Forelimb muscle (tissue), 1 donor: ENCODE measurements at places on chromosomes 12 and 14. TPM values are rescaled to one million over a fixed set of nuclear protein-coding genes. Genes with fewer than 3 reads are reported as not detected.

Gene ESRRB
- polyA plus RNA-seq: 3.9 TPM

Gene TSPAN19
- polyA plus RNA-seq: 0.28 TPM

GRCh38 chr14:85576848-85577542, 47.1 kb downstream of the FLRT2 start:
- DNase-seq: no peak

DNA sequence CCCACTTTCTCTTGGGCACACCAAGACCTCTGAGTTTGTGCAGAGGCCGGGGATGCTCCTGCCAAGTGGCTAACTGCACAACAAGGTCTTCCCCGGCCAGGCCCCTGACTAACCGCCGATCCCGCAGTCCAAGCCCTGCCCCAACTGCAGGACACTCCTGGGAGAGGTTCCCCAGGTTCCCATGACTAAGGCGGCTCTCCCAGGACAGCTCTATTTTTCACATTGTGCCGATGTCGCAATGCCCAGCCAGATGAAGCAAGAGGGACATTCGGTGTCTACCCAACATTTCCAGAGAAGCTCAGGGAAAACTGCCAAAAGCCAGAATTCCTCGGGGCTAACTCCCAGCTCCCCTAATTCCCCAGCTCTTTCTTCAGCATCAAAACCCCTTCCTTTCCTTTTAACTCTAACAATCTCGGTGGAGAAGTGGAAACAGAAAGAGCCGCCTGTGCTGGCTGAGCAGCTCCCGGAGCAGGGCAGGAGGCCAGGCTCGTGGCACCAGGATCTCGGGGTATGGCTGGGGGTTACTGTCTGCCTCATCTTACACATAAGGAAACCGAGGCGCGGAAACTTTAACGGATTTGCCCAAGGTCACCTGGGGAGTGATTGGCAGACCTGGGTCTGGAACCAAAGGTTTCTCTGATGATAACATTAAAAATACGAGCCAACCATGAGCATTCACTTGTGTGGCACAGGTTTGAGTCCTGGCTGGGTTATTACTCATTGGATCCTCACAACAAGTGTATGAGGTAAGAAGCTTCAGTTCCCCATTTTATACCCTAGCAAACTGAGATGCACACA, 318.2 kb downstream of the BCL11B start:
- no peak for DNase-seq

- DNase-seq: no peak
Observed at GRCh38 chr14:89504602-89505313, 87.7 kb upstream of the FOXN3 start.
